ENCODE measurements at places on chromosomes 12 and 14.

DNA sequence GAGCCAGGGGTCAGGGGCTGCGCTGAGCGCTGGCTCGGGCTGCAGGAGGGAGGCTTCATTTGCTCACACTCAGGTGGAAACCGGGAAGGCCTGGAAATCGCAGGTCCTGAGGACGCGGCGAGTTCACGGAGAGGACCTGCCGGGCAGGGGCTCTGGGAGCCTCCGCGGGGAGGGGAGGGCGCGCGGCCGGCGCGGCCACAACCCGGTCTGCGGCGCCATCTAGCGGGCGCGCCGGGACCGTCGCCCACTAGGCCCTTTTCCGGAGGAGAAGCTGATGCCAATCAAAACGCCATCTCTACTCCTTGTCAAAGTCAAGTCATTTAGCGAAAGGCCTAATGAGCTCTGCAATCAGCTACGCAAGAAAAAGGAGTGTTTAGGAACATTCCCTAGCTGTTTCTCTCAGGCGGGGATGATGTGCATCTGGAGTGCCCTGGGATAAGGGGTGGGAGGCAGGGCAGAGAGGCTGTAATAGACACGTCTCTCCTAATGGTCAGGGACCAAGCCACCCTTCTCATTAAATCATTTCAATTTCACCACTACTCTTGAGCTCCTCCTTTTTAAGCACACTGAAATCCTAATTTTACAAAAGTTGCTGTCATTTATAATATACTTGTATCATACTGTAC is 885.8 kb upstream of the TMEM132C start:
- peak; percentile 13 for DNase-seq

GRCh38 chr12:40614923-40615322 is 77.3 kb upstream of the CNTN1 start:
- DNase-seq: no peak

- no peak for DNase-seq
Observed at GRCh38 chr12:42660117-42660516, 70.6 kb upstream of the PRICKLE1 start.

DNA sequence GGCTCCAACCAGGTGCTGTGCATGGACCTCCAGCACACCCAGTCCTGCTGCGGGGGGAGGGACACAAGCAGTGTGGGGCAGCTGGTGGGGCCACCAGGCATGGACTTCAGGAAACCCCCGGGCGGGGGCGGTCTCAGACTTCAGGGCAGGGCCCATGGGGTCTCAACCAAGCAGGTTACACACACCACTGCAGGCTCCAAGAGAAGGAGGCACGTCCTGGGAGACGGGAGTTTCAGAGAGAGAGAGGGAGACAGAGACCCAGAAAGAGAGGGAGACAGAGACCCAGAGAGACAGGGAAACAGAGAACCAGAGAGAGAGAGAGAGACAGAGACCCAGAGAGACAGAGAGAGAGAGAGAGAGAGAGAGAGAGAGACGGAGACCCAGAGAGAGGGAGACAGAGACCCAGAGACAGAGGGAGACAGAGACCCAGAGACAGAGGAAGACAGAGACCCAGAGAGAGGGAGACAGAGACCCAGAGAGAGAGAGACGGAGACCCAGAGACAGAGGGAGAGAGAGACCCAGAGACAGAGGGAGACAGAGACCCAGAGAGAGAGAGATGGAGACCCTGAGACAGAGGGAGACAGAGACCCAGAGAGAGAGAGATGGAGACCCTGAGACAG is 128.9 kb downstream of the NCOR2 start:
- no peak for DNase-seq

DNA sequence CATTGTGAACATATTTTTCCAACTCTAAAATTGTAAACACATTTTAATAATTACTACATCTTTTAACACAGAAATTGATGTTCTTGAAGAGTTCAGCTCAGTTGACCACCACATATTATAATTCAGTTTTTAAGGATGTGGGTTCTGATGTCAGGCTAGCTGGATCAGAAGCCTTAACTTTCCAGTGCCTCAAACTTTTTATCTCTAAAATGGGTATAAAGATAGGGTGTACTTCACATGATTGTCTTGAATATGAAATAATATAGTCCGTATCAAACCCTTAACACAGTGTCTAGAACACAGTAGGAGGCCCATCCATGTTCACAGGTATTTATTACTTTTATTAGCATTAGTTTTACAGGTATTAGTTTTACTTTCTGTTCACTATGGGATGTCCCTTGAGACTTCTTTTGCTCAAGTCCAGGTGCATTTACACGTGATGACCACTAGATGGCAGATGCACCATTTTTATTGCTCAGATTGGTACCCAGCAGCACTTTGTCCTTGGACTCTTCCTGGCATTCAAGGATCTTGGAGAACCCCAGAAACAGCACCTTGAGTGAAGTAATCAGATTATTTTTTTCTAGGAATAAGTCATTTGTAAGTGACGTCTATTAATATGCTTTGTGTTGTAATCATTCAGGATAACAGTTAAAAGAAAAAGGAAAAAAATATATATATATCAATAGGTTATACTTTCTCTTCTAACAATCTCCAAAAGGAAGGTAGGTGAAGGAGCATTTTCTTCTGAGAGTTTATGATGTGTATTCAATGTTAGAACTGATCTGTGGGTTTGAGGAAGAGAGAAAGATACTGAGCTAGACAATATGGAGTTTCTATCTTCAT is 580.2 kb downstream of the ETNK1 start:
- DNase-seq: peak; percentile 39

GRCh38 chr12:32702473-32702872 is 23.4 kb downstream of the DNM1L start:
- no peak for DNase-seq

DNA sequence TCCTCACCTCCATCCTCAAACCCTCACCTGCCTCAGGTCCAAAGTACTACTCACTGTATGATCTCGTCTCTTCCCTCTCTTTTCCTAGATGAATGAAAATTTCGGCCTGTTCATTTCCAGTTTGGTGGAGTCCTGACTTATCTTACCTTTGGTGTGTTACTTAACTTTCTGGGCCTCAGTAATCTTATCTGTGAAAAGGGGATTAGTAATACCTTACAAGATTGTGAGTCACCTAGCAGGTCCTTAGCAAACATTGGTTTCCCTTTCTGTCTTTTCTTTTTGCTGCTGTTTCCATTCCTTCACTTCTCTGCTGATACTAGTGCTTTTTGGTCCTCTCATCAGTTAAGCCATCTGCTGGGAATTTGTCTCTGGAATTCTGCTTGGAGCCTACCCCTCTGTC is 52.8 kb downstream of the AKAP6 start:
- no peak for DNase-seq

- DNase-seq: no peak
Observed at GRCh38 chr12:59179231-59179630, 258.9 kb upstream of the LRIG3 start.

DNA sequence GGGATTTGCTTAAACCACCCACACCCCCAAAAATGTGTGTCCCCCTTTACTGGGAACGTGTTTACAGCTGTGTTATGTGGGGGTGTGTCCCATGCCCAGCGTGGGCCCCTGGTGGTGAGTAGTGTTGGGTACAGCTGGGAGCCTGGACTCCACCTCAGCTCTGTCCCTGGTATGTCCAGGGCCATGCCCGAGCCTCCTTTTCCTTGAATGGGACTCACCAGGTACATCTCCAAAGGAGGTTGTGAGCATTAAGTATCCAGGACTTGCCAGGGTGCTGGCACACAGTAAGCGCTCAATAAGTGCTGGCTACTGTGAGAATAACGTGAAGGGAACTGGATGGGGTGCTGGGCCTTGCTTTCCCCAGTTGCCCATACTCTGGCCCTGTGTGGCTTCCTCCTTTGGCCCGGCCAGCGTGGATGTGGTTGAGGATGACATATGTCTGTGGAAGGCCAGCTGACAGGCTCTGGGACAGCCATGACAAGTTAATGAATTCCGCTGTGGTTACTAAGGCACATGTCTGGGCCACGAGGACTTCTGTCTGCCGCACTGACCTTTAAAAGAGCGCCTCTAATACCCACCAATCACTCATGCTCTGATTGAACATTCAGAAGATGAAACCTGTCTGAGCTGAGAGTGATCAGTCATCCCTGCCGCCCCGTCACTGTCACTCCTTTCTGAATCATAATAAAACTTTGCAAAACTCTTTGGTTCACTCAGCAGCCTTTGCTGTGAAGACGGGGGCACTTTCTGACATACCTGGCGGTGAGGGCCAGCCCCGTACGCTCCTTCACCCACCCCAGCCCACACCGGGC is 74.7 kb downstream of the DIO3 start:
- peak; percentile 1 for DNase-seq

DNA sequence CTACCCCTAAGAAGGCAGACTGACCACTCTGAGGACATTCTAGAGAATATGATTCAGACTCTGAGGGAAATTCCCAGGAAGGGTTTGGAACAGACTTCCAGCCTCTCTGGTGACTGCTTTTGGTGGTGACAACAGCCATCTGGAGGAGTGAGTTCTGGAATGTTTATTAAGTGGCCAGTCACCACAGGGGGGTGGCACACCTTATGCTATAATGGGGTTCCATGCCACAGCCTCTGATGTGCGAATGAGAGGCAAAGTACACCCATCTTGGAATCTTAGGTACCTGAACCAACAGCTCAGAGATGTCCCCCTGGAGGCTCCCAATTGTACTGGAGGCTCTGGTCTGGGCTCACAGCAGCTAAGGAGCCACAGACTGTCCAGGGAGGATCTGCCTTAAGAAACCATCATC is 9.5 kb upstream of the TINF2 start:
- DNase-seq: peak; percentile 19

DNA sequence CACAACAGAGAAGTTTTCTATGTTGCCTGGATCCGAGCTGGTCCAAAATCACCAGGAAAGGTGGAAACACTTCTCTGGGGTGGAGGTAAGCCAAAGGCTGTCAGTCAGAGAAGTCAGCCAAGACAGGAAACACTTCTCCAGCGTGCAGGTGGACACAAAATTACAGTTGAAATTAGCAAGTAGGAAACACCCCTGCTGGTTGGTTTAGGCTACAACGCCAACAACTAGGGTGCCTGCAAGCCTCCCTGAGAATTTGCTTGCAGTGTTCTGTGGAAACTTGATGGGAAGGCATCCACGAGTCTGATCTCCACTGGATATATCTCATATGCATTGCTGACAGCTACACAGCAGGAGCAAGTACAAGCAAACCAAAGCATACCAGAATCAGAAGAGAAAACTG is 600.5 kb downstream of the RERGL start:
- no peak for DNase-seq

GRCh38 chr12:31922341-31923062 is 36.7 kb upstream of the RESF1 start:
- DNase-seq: peak; percentile 14

- DNase-seq: no peak
Observed at GRCh38 chr14:92074555-92074954, 31.8 kb downstream of the ATXN3 start.

DNA sequence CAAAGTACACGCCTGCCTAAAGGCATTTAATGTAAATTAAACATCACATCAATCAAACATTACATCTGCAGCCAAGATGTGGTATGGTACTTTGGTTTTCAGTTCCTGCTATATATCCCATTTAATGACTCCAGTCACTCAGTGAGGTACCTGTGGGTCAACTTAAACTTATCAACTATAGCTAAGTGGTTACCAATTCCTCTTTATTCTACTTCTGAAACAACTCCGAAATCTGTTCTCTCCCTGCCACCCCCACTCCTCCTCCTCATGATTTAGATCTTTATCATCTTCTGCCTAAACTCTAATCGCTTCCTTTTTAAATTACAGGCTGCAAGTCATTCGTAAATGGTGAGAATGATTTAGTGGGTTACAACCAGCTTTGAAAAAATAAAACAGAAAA is 57.9 kb downstream of the BCL2L14 start:
- DNase-seq: no peak

- no peak for DNase-seq
Observed at GRCh38 chr14:20184181-20184580, 6.5 kb upstream of the OR11G2 start.

DNA sequence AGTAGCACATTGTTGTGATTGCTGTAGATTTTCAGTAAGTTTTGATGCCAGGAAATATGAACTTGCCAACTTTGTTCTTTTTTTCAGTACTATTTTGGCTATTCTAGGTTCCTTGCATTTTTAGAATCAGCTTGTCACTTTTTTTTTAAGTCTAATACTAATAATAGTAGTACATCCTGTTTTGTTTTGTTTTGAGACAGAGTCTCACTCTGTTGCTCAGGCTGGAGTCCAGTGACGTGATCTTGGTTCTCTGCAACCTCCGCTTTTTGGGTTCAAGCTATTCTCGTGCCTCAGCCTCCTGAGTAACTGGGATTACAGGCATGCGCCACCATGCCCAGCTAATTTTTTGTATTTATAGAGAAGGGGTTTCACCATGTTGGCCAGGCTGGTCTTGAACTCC is 16.5 kb downstream of the PWP1 start:
- no peak for DNase-seq
